ENCODE measurements at places on chromosomes 3 and 15. TPM values are rescaled to one million over a fixed set of nuclear protein-coding genes. Genes with fewer than 3 reads are reported as not detected.

Gene LYZL4
- not detected for total RNA-seq

Gene TRH
- not detected for total RNA-seq

Gene PSTPIP1
- total RNA-seq, result 1.0 TPM

Gene ITPKA
- 0.46 TPM for total RNA-seq

Gene A4GNT
- total RNA-seq, result not detected

Gene BLM
- total RNA-seq, result 9.0 TPM

Gene TF
- 0.18 TPM for total RNA-seq

Gene KLHL40
- not detected for total RNA-seq

Gene AADACL2
- total RNA-seq, result not detected

Gene RBP2
- total RNA-seq, result not detected

Gene HEXA
- 34.6 TPM for total RNA-seq

Gene OXTR
- total RNA-seq, result 0.28 TPM

Gene STAC
- total RNA-seq, result not detected

Gene NCKIPSD
- total RNA-seq, result 6.9 TPM

Gene RASA2
- total RNA-seq, result 16.5 TPM

Gene STRA6
- total RNA-seq, result not detected

Gene RAB5A
- 85.4 TPM for total RNA-seq

Gene GBE1
- 155 TPM for total RNA-seq

Gene TNK2
- total RNA-seq, result 10.5 TPM

Gene TJP1
- 66.9 TPM for total RNA-seq

Gene ATXN7
- total RNA-seq, result 9.1 TPM

Gene CD86
- total RNA-seq, result not detected

Gene TNNC1
- 0.18 TPM for total RNA-seq

Gene GHSR
- not detected for total RNA-seq

Gene ZNF774
- 0.92 TPM for total RNA-seq

Gene SMCO1
- total RNA-seq, result not detected

Gene SLC6A11
- not detected for total RNA-seq

Gene SERPINI2
- not detected for total RNA-seq

Gene CLCN2
- 2.2 TPM for total RNA-seq

Gene CACNA2D3
- total RNA-seq, result not detected

Measured in pulmonary artery endothelial cell (primary cell).